ENCODE measurements at places on chromosomes 6 and 20. TPM values are rescaled to one million over a fixed set of nuclear protein-coding genes. Genes with fewer than 3 reads are reported as not detected.
A peak's percentile ranks its signal among the peaks of the same experiment; 100 is the strongest.

The DOK5 gene
- 3.9 TPM for total RNA-seq

The EYS gene
- total RNA-seq: not detected

The PTPRT gene
- not detected for total RNA-seq

- DNase-seq: no peak
These were observed 19.8 kb downstream of the GCM1 start for GRCh38 chr6:53128842-53129241.

DNA sequence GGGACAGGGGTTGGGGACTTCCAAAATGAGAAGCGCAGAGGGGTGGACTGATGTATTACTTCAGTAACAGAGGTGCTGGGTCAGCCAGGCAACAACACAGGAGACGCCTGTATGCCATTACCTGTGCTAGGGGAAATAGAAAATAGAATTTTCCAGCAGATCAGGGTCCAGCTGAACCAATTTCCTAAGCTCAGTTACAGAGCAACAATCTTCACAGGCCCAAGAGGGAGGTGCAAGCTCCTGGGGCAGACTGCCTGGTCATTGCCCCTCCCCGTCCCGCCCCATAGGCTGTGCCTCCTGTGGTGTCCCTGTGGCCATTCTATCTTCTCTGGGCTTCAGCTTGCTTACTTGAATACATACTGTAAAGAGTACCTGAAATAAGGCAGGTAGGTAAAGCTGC, 3.7 kb downstream of the KCNK5 start:
- DNase-seq: no peak

DNA sequence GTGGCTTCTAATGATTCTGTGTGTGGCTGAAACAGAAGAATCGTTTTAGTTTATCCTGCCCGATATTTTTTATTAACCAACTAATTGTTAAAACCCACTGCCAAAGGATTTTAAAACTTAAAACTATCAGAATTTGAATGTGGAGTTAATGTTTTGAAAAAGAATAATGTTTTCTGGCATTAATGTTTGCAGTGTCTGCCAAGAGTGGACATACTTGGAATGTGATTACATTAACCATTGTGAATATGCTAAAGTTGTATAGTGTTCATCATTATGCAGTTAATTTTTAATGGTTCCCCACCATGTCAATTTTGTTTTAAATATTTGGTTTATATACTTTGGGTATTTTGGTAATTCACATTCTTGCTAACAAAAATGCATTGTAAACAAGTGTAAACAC, 24.4 kb downstream of the DCBLD1 start:
- no peak for DNase-seq

DNA sequence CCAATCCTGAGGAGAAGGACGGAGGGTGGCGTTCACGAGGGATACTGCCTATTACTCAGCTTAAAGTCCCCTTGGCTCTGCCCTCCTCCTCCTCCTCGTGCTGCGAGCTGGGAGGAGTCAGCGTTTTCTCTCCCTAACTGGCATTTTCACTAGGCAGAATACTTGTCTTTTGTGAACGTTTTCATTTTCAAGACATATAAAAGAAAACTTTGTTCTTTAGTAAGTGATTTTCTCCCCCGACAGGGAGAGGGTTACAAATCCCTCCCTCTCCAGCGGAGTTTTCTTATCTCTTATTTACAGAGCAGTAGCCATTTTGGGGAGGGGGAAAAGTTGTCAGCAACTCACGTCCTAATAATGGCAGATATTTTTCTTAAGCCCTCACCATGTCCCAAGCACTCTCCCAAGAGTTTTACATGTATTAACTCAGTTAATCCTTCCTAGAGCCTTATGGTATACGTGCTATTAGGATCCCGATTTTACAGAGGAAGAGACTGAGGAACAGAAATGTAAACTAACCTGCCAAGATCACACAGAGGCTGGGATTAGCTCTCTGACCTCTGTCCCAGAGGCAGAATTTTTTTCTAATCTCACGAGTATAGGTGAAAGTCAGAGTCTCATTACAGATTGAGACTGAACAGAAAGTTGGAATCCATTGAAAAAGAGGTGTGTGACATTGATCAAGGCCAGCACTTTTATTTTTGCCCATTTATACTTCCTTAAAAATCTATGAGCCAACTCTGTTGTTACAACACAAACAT, 30.0 kb upstream of the ZNF217 start:
- DNase-seq: peak; percentile 65

GRCh38 chr20:15222502-15223330, 885.3 kb upstream of the FLRT3 start:
- DNase-seq: no peak

DNA sequence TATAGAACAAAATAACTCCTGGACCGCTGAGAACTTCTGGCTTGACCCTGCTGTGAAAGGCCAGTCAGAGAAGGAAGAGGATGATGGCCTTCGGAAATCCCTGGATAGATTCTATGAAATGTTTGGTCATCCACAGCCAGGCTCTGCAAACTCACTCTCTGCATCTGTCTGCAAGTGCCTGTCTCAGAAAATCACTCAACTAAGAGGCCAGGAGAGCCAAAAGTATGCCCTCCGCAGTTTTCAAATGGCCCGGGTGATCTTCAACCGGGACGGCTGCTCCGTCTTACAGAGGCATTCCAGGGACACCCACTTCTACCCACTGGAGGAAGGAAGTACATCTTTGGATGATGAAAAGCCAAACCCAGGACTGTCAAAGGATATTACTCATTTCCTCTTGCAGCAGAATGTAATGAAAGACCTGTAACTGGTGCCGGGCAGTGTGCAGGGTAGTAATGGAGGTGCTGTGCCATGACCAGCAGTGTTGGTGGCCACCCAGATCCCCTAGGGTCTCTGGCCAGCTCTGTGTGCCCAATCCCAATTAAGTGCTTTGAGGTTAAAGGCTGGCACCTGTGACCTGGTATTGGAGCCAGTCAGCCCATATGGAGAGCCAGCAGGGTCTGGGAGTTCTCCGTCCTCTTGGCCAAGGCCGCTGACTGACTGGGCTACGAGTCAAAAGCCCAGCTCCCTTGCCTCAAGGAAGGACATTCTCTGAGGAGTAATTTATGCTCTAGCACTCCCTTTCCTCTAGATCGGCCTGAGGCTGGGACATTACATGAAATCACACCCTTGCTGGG, 87.1 kb downstream of the TRMT6 start:
- DNase-seq: no peak

GRCh38 chr20:35878113-35878625, 76.1 kb downstream of the SCAND1 start:
- no peak for DNase-seq

DNA sequence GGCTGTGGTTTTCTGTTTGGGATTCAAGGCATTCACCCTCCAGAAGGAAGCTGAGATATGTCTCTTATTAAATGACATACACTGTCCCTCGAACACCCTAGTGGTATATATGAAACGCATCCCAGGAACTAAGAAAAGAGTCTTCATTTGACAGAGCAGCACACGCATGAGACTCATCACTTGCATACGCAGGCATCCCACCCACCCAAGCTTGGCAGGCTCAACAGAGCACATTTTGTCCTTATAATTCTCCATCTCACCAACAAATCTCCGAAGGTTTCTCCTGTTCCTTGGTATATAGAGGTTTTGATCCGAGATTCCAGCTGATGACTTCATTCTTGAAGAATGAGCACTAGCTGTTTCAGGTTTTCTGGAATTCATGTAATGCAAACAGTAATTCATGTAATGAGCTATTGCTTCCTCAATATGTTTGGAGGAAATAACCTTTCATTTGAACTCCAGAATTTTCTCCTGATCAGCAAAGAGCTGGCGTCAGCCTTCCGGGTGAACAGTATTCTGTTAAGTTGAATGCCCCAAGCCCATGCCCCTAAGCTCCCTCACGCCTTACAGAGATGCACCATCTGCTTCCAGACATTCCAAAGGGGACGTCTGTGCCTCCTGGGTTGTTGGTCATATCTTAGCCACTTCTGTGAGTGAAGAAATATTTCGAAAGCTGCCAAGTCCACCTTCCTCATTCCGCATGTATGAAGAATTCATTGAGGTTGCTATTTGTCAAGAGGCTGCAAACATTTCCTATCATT, 66.0 kb upstream of the CDH4 start:
- DNase-seq: no peak

All from activated naive CD4-positive, alpha-beta T cell treated with anti-CD3 and anti-CD28 coated beads for 36 hours (primary cell).